ENCODE measurements at places on chromosomes 5 and 9.
A peak's percentile ranks its signal among the peaks of the same experiment; 100 is the strongest.

GRCh38 chr5:67334373-67334772 lies 137.8 kb upstream of the CD180 start:
- no peak for DNase-seq

DNA sequence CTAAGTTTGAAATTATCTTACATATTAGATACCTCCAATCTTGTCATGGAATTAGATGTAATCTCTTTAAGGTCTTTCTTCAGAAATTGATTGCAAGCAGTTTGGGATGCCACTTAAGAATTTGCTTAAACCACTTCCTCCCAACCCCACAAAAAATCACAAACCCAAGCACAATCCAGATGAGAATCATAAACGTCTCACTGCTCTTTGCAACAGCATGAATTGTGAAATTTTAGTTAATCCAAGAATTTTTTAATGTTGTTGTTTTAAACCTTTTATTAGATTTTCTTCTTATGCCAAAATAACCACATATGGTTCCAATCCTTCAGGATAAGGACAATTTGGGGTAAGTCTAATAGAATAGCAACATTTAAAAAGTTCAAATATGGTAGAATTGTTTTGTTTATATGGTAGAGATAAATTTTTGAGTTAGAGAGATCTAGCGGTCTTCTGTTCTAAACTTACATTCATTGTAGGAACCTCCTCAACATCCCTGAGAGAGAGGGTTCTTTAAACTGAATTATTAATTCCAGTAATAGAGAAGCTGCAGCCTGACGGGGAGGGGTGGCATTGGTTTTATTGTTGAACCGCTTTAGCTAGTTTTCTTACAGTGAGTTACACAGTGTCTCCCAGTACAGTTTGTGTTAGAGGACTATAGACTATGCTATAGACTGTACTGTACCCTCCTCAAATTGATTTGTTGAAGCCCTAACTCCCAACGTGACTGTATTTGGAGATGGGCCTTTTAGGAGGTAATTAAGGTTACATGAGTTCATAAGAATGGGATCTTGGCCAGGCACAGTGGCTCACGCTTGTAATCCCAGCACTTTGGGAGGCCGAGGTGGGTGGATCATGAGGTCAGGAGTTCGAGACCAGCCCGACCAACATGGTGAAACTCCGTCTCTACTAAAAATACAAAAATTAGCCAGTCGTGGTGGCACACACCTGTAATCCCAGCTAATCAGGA lies 24.8 kb upstream of the IL6ST start:
- DNase-seq = peak; percentile 62

- DNase-seq = no peak
These were observed 36.7 kb upstream of the SLC2A8 start for GRCh38 chr9:127360250-127360649.

DNA sequence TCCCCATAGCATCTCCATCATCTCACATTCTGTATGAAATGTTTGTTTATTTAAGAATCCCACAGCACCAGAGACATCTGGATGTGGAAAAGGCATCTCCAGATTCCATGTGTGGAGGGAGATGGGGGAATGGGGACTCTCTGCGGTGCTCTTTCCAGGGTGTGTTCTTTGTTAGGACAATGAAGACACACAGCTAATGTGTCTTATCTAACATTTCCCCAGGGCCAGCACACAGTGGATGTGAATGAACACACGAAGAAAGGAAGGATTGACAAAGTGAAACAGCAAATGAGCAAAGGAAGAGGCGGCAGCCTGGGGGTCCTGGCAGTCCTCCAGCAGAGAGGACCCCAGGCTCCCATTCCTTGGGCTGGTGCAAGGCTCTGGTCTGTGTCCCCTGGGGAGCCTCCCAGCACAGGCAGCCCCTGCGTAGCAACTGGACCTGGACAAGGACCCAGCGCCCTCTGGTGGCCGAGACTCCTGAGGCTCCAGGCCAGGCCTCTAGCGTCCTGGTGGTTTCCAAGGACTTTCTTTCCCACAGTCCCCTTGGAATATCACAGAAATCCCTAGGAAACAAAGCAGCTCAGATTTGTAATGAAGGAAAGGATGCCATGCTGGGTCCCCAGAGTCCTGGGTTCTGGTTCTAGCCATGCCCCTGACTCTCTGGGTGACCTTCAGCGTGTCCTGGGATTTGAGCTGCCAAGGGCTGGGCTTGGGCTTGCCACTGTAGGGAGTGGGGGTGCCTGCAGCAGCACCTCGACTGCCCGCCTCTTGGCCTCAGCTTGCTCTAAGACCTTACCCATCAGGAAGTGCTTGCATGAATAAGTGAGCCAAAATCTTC lies 3.5 kb upstream of the PDLIM7 start:
- peak; percentile 77 for DNase-seq

GRCh38 chr9:87180841-87181240 lies 233.5 kb upstream of the GAS1 start:
- no peak for DNase-seq

DNA sequence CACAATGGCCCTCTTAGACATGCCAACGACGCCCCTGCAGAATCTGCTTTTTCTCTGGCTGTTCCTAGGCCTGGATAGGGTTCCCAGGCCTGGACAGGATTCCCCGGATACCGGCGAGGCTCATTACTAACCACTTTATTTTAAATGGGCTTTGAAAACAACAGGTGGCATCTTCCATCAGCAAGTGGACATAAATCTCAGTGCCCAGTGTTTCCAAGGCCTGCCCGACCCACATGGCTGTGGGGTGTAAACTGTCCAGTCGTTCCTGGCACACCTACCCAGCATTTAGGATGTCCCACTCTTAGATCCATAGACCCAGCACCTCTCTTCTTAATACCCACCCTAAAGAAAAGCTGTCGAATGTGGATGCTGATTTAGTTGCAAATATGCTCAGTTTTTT lies 896 bp downstream of the CMBL start:
- DNase-seq = no peak
